ENCODE measurements at places on chromosomes 6 and 20.

- DNase-seq, result no peak
Measured at GRCh38 chr6:30894381-30894780, 10.1 kb downstream of the DDR1 start.

DNA sequence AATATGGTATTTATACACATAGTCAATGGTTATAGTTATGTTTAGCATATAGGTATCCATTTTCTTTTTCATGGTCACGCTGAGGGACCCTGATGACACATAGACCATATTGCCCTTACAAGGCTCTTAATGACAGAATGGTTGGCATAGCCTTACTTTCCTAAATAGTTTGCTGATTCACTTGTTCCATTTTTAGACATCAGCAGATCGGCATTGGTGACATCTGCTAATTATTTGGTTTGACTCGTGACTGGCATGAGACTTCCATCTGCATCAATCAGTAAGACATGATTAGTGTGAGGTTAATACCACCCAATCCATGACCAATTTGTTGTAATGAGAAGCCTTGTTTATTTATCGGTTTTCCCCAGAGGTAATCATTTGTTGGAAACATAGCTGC, 309.7 kb downstream of the ALDH8A1 start:
- no peak for DNase-seq

DNA sequence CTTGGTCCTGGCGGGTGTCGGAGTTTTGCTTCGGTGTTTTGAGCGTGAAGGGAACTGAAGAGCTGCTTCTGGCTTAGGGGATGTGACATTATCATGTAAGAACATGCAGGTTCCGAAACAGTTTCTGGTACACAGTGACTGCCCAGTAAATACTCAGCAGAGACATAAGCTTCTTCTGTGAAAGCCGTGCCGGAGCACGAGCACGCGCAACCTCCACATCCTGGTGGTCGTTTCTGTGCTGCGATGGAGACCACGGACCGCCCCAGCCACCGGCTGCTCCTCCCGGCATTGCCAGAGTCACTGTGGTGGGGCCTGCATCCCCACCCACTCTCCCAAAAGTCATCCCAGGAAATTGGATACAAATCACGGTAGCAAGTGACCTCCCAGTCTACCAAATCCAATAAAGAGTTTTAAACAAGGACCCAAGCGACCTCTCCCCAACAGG, 18.7 kb downstream of the KIF25 start:
- no peak for DNase-seq

DNA sequence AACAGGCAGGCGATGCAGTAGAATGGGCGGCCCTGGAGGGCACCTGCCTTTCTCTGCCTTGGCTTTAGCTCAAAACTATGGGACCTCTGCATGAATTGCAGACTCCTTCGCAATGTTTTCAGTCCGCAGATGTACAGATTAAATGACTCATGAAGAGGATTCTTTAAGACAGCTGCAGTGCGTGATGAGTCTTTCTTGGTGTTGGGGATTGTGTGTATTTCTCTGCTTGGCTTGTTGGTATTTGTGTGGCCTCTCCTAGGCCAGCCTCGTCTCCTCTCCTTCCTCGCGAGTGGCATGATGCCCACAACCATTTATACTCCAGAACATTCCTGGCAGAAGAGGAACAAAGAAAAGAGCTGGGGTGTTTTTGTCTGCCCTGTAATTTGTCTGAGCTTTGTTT, 110.6 kb downstream of the SYNDIG1 start:
- DNase-seq, result no peak

GRCh38 chr6:67882436-67883311, 752.4 kb upstream of the ADGRB3 start:
- no peak for DNase-seq

- no peak for DNase-seq
Measured at GRCh38 chr6:112144145-112144926, 56.9 kb downstream of the FAM229B start.

DNA sequence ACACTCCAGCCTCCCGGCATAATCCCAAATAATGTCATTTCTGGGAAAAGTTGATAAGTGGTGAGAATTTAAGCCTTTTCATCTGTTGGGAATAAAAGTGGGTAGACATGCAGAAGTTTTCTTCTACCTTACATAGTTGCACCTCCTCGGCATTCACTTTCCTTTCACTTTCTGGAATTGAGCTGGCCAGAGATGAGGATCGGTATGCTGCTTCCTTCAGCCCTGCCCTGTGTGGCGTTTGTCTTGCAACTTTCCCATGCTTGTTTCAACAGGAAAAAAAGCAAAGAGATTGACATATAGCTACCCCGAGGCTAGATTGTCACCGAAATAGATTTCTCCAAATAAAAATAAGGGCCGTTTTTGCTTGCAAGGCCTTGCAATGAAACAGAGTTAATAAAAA, 65.8 kb upstream of the JAG1 start:
- no peak for DNase-seq

DNA sequence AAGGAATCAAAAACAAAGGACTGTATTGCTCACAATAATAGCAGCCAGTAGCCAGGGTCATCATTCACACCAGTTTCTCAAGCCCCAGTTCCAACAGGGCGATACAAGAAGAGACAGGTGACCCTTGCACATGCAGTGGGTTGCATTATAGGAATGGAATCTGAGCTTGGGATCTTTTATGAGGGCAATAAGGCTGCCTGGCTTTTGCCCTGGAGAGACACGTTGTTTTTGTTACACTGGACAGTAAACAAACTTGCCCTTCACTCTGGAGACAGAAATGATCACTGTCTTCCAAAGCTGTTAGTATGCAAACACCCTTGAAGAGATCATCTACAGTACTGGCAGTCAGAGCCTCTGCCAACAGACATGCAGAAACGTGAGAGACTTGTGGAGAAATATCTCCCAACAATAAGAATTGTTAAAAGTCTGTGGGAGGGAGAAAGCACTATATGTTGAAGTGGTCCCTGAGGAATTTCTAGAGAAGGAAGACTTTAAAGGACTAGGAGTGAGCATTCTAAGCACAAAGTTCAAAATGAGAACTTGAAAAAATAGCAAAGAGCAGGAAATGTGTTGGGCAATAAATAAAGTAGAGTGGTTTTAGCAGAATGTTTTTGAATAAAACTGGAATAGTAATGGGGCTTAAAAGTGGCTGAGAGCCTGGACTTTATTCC, 6.2 kb upstream of the COL12A1 start:
- no peak for DNase-seq

DNA sequence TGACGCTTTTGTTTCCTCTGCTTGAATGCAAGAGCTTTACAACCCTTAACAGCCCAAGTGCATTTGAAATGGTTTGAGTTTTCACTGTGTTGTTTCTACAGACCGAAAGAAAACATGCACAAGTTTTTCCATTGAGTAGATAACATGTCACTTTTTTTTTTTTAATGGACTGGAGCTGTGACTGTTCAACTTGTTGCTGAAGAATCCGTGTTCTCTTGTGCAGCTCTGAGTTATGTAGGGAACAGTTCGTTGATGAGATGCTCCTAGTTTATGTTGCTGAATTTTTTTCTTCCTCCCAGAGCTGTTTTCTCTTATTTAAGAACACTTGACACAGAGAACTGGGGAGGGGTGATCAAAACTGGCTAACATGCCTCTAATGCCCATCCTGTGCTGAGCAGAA, 89.3 kb downstream of the DTD1 start:
- no peak for DNase-seq

DNA sequence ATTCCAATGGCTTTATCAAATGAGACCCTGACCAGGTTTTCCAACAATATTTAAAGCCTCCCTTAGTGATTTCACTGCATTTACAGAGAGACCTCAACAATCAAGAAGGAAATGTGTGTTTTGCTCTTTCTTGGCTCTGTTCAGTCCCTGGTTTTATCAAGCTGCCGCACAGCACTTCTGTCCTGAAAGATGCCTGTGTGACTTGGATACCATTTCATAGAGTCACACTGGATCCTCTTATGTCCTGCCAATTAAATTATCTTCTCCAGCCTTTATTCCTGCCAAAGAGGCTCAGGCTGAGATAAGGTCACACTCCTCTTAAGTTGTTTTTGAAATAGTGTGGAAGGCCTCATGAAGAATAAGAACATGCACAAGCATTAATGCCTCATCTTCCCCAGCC, 197.0 kb upstream of the RNF217 start:
- no peak for DNase-seq

GRCh38 chr6:149965194-149966020, 1.7 kb downstream of the ULBP1 start:
- DNase-seq, result no peak

DNA sequence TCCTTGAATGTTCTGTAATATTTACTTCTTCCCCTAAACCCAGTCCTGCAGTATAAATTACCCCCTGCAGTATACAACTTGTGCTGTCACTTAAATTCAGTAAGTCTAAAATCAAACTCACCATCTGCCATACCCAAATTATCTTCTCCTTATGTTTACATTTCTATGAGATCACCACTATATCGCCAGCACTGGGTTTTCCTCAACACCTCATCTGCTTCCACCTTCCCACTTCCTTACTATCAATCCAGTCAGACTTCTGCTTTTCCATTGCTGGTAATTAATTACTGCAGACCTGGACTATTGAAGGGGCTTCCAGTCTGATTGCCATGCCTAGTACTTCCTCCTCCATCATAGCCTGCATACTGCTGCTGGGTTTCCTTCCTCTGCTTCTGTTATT, 15.2 kb downstream of the EFHC1 start:
- no peak for DNase-seq

DNA sequence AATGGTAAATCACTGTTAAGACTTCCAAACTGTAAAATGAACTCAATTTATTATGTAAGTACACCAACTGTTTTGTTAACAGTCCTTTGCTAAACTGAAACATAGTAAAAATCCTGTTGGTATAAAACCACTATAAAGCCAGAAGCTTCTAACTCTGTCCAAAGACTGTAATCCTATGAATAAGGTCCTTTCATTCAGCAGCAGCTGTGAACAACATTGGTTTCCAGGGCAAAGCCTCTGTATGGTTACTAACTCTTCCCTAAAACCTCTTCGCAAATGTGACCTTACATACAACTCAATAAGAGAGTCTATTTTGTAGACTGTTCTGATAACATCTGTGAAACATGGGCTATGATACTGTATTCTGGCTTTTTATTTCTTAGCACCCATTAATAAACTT, 40.1 kb downstream of the NUP153 start:
- no peak for DNase-seq

DNA sequence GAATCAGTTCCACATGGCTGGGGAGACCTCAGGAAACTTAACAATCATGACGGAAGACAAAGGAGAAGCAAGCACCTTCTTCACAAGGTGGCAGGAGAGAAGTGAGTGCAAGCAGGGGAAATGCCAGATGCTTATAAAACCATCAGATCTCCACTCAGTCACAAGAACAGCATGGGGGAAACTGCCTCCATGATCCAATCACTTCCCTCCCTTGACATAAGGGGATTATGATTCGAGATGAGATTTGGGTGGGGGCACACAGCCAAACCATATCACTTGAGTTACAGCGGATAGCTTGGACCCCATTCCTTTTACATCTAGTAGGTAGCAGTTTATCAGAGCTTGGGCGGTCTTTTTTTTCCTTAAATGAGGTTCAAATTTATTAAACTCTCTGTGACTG, 19.1 kb downstream of the AFDN start:
- DNase-seq, result no peak

DNA sequence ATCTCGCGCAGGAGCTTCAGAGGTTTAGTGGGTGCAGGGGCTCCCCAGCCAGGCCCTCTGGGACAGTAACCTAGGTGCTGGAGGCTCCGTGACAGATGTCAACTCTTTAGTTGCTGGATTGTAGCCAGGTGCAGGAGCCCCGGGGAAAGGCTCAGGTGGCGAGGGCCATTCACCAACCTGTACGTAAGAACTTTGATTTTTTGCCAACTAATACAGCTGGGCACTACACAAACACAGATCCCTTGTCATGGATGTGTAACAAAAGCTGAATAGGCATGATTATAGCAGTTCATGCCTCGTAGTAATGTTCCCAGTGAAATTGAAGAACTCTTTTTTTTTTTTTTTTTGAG, 82.6 kb downstream of the CDC5L start:
- no peak for DNase-seq

- no peak for DNase-seq
Measured at GRCh38 chr6:96795481-96795880, 41.8 kb downstream of the GPR63 start.

GRCh38 chr6:116355796-116356195, 15.0 kb upstream of the DSE start:
- no peak for DNase-seq

GRCh38 chr6:55584654-55585354, 5.8 kb upstream of the HMGCLL1 start:
- no peak for DNase-seq

GRCh38 chr6:34005901-34006531, 139.9 kb downstream of the GRM4 start:
- no peak for DNase-seq

DNA sequence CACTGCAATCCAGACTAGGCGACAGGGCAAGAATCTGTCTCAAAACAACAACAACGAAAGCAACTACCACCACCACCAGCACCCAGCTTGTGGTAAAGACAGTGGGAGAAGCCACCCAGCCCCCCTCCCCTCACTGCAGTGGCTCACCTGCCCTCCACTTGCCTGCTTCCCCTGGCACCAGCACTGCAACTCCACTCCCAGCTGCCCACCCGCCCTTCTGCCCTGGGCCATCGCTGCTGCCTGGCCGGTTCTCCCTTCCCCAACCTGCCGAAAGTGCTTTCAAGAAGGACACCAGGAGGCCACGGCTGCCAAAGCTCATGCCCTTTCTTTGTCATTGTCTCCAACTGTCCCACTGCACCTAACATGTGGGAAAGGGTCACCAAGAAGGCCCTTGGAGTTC, 94.7 kb upstream of the AGPAT4 start:
- DNase-seq, result no peak

DNA sequence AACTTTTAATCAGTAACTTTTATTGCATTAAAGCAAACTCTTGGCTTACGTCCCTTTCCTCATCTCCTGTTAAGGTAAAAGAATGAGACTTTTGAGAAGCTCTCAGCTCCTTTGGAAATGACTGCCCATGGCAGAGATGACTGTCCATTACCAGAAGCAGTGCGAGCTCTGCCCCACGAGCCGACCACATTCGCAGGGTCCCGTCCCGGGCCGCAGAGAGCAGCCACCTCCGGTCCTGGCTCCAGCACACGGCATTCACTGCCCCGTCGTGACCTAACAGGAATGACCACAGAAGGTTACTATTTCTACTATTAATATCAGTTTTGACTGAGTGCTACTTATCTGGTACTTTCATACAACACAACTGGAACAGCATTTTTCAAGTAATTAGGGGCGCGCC, 63.4 kb downstream of the WDR27 start:
- DNase-seq, result no peak

Measured in stimulated activated CD8-positive, alpha-beta memory T cell treated with anti-CD3 and anti-CD28 coated beads, Interleukin-4, amount 100 ng/mL, for 4 hours (primary cell).